Stimulated activated CD8-positive, alpha-beta memory T cell treated with anti-CD3 and anti-CD28 coated beads, Interleukin-15, amount 100 ng/mL, for 4 hours (primary cell): ENCODE measurements at places on chromosomes 2 and 18.

DNA sequence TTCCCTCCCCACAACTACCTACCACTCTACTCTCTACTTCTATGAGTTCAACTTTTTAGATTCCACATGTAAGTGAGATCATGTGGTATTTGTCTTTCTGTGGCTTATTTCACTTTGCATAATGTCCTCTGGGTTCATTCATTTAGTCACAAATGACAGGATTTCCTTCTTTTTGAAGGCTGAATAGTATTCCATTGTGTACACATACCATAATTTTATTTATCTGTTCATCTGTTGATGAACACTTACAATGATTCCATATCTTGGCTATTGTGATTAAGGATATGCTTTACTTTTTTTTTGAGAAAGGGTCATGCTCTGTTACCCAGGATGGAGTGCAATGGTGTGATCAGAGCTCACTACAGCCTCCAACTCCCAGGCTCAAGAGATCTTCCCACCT lies 73.6 kb downstream of the ICA1L start:
- DNase-seq: no peak

- DNase-seq: no peak
Observed at GRCh38 chr2:29520001-29520400, 401.4 kb downstream of the ALK start.

GRCh38 chr18:58697146-58697545 lies 25.9 kb downstream of the MALT1 start:
- no peak for DNase-seq

- DNase-seq: no peak
Observed at GRCh38 chr18:26432651-26433424, 115.5 kb downstream of the KCTD1 start.

GRCh38 chr2:217789003-217789735 lies 213.6 kb downstream of the TNS1 start:
- DNase-seq: peak; percentile 39

- DNase-seq: no peak
Observed at GRCh38 chr2:29223851-29224692, 108.9 kb downstream of the CLIP4 start.

DNA sequence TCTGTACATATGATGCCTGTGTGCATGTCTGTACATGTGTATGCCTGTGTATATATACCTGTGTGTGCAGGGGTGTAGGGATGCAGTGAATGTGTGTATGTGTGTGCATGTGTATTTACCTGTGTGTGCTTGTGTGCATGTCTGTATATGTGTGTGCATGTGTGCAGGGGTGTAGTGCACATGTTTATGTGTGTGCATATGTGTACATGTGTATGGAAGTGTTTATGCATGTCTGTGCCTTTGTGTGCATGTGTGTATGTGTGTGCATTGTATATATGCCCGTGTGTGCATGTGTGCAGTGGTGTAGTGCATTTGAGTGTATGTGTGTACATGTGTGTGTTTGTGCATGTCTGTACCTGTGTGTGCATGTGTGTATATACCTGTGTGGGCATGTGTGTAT lies 51.0 kb upstream of the TMEM18 start:
- no peak for DNase-seq

DNA sequence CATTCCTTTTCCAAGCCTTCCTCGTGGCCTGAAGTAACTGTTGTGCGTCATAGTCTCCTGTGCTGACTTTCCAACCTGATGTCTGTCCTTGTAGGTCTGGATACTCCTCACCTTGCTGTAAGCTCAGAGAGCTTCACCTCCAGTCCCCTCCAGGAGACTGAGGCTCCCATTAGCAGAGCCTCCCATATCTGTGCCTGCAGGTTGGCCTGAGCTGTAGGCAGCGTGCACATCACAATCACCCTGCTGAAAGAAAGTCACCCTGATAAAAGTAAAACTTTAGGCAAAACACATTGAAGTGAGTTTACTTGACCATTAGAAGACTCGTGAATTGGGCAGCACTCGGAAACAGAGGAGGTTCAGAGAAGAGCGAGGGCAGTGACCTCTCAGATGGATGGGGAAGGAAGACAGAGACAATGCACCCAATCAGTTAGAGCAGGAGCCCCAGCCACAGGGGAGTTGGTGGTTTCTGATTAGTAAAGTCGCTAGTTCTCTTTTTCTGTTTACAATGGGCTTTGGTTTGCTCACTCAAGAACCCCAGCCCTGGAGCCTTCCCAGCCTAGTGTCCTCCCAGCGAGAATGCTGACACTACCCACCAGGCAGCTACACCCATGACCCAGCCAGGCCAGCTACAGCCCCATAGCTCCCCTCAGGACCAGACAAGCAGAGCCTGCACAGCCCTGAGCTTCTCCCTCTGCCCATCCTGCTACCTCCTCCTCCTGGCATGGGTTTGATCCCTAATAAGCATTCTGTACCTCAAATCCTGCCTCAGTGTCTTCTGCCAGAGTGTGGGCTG lies 12.1 kb upstream of the TPO start:
- no peak for DNase-seq

DNA sequence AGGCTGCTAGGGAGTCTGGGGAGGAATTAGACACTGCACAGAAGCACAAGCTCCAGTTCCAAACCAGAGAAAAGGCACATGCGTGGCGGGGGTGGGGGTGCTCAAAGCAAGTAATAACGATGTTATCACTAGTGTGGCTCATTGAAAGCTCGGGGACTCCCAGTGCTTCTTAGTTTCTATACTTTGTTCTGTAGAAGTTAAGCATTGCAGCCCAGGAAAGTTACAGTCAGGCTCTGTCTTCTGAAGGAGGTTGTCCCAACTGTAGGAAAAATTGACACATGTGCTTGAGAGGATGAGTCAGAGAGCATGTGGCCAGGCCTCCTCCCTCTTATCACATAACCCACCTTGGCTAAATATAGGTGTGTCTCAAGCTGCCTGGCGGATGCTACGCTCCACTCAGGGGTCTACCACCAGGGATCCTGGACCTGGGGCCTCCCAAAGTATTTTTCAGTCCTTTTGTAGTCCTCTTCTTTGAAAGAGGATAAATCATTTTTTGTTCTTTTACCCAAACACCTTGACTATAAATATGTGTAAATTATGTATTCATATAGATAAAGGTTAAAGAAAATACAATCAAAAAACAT lies 3.8 kb downstream of the GALNT5 start:
- peak; percentile 10 for DNase-seq

GRCh38 chr2:191222507-191222906 lies 22.7 kb upstream of the MYO1B start:
- DNase-seq: no peak

GRCh38 chr2:18519914-18520450 lies 40.5 kb downstream of the RDH14 start:
- DNase-seq: no peak

GRCh38 chr2:37464067-37464466 lies 119.6 kb downstream of the QPCT start:
- no peak for DNase-seq

DNA sequence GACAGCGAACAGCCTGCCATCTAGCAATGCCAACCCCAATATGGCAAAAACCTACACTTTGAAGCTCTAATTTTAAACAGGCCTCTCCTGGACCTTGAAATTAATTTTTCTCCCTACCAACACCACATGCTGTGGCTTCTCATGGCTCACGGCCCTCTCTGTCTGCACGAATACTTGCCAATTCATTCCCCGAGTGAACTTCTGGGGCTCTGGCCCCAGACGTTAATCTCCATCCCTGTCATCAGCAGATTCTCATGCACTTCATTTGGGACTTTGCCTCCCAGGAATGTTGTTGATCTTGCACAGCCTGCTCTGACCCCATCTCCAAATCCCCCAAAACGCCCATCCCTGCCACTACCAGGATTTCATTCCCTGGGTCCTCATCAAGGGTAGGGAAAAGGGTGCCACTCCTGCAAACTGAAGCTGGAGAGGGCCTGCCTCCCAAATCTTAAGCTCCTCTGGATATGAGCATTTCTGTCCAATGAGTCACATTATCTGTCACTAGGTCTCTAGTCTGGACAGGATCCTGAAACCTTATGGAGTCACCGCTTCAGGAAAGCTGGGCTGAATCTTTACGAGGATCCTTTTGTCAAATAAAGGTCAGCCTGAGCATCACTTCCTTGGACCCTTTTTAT lies 10.4 kb downstream of the FIGLA start:
- no peak for DNase-seq

GRCh38 chr18:47470941-47471340 lies 219.5 kb upstream of the SKOR2 start:
- DNase-seq: no peak

DNA sequence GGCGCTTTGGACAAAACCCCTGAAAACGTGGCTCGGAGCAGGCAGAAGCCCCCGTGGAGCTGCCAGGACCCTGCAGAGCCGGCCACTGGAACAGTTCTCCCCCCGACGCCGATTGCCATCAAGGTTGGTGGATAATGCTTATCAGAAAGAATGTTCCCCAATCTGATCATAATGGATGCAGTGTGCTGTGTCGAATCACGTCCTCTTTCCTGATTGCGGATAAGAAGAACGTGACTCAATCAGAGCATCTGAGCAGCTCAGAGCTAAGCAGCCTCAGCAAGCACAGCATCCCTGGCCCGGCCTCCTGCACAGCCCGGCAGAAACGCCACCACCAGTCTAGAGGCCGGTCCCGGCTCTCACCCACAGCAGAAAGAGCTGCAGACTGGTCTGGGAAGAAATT lies 488.0 kb downstream of the EIPR1 start:
- DNase-seq: no peak

- DNase-seq: no peak
Observed at GRCh38 chr18:36392164-36392978, 94.9 kb downstream of the FHOD3 start.

DNA sequence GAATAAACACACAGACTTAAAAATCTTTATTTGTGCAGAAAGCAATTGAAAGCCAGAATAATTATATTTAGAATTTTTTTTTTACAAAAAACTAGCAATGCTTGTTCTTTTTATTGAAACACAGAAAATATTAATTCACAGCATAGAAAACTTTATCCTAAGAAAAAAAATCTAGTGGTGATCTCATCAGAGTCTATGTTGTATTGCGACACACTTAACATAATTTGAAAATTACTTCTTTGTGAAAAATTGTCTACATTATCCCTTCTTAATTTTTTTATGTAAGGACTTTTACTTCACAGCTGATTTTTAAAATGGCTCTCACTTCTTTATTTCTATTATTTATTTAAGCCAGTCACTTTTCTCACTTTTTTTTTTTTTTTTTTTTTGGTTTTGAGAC lies 103.4 kb downstream of the LDLRAD4 start:
- no peak for DNase-seq
